ENCODE measurements at places on chromosomes 4 and X.

- no peak for DNase-seq
These were observed 129.0 kb upstream of the TEX13A start for GRCh38 chrX:105349476-105349875.

DNA sequence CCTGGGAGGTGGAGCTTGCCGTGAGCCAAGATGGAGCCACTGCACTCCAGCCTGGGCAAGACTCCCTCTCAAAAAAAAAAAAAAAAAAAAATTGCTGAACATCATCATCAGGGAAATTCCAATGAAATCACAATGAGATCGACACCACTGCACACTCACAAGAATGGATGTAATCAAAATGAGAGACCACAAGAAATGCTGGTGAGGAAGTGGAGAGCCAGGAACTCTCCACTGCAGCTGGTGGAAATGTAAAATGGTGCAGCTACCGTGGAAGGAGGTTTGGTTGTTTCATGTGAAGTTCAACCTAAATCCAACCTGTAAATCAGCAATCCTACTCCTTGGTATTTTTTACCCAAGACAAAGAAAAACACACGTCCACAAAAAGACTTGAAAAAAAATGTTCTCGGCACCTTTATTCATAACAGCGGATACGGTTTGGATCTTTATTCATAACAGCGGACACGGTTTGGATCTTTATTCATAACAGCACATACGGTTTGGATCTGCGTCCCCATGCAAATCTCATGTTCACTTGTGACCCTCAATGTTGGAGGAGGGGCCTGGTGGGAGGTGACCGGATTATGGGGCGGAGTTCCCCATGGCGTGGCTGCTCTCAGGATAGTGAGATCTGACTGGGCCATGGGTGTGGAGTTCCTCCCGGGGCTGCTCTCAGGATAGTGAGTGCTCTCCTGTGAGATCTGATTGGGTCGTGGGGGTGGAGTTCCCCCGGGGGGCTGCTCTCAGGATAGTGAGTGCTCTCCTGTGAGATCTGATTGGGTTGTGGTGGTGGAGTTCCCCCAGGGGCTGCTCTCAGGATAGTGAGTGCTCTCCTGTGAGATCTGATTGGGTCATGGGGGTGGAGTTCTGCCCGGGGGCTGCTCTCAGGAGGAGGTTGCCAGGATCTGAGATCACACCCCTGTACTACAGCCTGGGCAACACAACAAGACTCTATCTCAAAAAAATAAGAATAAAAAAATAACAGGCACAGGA lies 7.7 kb downstream of the GAK start:
- no peak for DNase-seq

DNA sequence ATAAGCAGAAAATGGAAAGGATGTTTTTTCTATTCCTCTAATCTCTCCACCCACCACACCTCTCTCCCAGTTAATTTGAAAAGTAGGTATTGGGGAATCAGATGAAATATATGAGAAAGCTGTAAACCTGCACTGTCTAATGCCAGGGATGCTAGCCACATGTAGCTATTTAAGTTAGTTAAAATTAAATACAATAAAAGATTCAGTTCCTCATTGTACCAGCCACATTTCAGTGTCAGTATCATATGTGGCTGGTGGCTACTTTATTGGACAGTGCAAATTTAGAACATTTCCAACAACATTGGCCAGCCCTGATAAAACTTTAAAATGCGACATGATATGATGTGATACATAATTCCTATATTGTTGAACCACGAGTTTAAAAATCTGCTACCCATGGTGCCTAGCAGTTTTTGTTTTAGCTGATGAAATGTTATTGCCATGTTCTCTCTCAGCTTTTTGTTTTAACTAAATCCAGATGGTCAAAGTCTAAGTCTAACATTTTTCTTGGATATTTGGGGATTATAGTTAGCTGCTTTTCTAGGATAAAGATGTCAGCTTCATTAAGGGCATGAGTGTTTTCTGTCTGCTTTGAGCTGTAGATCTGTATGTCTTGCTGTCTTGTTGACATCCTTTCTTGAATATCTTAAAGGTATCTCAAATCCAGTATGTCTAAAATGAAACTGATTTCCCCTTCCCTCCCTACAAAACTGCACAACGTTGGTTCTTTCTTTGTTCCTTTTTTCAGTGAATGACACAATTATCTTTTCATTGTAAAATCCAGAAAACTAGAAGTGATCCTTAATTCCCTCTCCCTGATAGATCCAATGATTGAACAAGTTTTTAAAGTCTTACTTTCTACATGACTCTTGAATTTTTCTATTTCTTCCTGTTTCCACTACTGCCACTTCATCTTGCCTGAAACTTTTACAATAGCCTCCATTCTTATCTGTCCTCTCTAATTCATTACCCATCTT lies 6.2 kb downstream of the ARFIP1 start:
- DNase-seq: no peak

DNA sequence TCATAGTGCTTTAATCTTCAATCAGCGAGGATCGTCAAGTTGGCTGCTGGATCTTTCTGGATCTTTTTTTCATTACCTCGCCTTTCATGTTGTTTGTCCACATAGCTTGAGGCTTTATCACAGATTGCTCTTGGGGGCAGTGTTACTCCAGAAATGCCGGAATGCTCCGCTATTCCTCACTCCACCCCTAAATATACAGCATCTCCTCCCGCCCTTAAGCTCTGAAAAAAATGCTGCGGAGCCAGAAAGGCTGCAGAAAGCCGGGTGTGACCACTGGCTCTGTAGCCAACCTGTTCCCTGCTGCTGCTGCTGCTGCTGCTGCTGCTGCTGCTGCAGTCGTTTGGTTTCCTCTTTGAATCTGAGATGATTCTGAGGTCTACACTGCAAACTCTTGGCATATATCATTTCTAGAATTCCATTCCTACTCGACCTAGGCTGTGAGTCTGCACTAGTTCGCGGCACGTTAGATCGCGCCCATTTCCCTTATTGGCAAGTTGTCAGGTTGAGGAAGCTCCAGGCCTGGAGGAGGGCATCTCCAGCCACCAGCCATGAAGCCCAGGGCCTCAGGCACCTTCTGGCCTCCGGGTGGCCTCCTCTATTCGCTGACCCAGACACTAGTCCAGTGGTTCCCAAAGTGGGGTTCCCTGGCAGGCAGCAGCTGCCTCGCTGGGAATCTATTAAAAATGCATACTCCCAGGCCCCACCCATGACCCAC lies 34.2 kb downstream of the WDR13 start:
- DNase-seq: peak; percentile 27

DNA sequence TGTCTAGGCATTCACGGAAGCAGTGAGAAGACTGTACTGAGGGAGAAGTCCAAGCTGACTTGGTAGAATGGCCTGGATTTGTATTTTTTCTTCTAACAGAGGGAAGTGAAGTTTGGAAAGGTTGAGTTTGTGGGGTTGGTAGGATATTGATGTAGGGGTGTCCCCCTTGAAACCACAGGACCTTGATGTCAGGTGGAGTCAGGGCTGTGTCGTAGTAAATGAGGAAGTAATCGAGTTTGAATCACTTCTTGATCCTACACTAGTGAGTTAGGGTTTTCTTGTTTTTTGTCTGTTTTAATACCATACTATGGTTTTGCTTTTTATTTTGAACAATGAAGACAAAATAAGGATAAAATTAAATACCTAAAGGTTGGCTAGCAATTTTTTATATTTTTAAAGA lies 30.1 kb upstream of the ANAPC4 start:
- DNase-seq: no peak

- no peak for DNase-seq
These were observed 27.8 kb upstream of the LIMCH1 start for GRCh38 chr4:41510179-41510578.

- DNase-seq: no peak
These were observed 11.3 kb upstream of the SLC25A6 start for GRCh38 chrX:1403228-1403627.

GRCh38 chr4:68683034-68683433 lies 12.6 kb upstream of the UGT2B15 start:
- DNase-seq: no peak

DNA sequence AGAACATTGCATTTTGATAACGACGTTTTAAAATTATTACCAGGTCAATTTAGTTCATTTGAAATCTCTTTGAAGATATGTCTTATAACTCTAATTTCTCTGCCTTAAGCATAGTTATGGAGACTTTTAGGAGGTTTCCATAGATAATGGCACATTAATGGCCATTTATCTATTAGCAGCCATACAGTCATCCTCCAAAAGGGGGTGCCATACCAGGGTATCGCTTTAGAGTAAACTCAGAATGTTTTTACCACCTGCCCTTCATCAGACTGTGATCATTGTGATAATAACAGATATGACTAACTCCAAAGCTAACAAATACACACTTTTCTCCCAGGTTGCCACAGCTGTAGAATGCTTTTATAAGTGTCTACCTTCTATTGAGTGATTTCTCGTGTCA lies 461.5 kb downstream of the FSTL5 start:
- DNase-seq: no peak

GRCh38 chr4:186037692-186038658 lies 31.0 kb upstream of the TLR3 start:
- DNase-seq: no peak

GRCh38 chrX:136708348-136708747 lies 60.4 kb downstream of the CD40LG start:
- DNase-seq: no peak

- DNase-seq: no peak
These were observed 280.9 kb upstream of the TENM3 start for GRCh38 chr4:181962321-181962720.

All from activated CD8-positive, alpha-beta memory T cell treated with anti-CD3 and anti-CD28 coated beads for 1 hour (primary cell).